ENCODE measurements at places on chromosomes 11 and 22.

DNA sequence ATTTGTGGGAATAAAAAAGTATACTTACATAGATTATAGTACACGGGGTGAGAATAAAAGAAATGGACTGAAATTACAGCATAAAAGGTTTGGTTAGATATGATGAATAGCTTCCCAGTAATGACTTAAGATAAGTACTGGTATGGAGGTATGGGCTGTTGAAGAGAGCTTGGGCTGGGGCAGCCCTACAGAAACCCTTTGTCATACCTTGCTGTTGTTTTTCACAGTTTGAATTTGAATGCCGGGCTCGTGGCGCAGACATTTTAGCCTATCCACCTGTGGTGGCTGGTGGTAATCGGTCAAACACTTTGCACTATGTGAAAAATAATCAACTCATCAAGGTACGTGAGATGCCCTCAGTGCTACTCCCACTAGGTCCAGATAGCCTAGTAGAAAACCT lies 42.3 kb upstream of the RBX1 start:
- no peak for DNase-seq

GRCh38 chr11:33723238-33723881 lies 12.9 kb downstream of the CD59 start:
- DNase-seq: peak; percentile 39

DNA sequence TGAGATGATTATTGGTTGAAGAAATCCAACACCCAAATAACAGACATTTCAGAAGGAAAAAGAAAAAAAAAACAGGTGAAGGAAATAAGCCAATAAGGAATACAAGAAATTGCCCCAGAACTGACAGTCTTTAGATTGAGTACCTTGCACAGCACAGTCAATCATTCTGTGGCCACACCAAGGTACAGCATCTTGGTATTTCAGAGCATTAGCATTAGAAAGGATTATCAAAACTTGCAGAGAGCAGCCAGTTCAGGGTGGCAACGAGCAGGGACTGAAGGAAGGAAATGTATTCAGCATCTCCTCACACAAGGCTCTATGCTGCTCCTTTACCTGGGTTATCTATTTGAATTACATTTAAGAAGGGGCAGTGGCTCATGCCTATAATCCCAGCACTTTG lies 2.1 kb downstream of the ADA2 start:
- no peak for DNase-seq

GRCh38 chr11:22920939-22921565 lies 60.8 kb upstream of the CCDC179 start:
- peak; percentile 15 for DNase-seq

DNA sequence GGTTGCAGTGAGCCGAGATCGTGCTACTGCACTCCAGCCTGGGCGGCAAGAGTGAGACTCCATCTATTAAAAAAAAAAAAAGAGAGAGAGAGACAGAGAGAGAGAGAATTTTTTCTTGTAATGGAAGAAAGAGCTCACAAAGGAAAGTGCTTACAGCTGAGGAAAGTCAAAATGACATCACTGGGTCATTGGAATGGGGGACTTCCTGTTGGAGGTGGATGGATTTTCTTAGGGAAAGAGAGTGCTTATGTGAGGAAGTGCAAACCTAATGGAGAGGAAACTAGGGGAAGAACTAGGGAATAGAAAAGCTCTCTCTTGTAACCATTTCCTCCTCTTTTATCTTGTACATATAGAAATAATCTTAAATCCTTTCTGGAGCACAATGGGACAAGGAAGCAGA lies 6.3 kb upstream of the PIWIL4 start:
- DNase-seq: no peak

DNA sequence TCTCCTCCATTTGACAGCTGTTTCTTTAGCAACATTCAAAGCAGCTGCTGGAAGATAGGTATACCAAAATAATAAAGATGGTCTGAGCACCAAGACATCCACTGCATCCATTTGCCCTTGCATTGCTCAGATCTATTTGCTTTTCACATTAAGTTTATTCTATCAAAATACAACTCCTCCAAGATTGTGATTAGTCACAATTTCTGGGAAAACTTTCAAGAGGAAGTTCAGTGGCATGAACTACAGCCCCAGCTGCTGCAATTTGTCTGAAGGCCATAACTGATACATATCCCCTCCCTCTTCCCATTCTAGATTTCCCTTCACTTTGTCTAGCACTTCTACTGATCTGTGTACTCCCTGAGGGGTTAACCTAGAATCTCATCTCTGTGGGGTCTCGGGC lies 117.5 kb upstream of the CEP126 start:
- no peak for DNase-seq

- no peak for DNase-seq
Measured at GRCh38 chr11:43930868-43931716, 11.3 kb upstream of the C11orf96 start.
